Stimulated activated effector memory CD8-positive, alpha-beta T cell treated with anti-CD3 and anti-CD28 coated beads, Interleukin-12 subunit alpha, Interleukin-12 subunit beta, amount 100 ng/mL, for 72 hours (primary cell): ENCODE measurements at places on chromosomes 3 and 15.

- DNase-seq = no peak
These were observed 50.4 kb downstream of the DNASE1L3 start for GRCh38 chr3:58160399-58160798.

DNA sequence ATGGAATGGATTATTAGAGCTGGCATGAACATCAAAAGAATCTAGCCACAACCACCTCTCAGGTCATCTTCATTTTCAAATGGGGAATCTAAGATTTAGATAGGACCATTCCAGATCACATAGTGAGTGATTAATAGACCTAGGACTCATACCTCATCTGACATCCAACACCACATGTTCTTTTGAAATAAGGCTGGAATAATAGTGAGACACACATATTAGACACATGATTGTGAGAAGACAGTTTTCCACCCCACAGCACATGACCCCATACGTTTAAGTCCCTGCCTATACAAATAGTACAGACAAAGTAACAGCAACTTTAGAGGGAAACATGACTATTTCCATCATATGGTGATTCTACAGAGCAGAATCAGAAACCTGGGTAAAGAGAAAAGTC, 344.7 kb upstream of the TPRG1 start:
- no peak for DNase-seq

DNA sequence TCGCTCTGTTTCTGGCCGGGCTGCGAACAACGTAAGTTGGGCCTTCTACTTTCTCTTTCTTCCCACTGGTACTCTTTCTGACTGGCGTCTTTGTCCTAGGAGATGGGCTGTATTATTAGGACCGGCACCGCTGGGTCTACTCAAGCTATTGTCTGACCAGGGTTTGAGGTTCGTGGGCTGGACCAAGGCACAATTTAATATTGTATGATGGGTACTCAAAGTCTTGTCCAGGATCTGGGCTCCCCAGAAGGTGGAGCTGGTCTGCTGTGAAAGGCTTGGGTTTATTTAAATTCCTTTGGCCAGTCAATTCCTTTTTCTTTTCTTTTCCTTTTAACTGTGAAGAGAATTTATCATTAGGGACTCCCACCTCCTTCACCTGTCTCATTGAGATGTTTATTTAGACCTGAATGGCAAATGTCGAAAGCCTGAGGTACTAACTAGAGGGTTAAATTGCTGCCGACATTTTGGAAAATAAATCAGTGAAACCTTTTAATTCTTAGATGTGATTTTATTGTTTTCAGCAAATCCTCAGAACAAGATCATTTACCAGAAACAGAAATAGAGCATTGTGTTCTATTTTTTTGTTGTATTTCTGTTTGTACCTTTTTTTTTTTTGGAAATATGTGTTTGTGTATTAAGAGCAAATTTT, 410 bp downstream of the LRRC49 start:
- no peak for DNase-seq

- DNase-seq = no peak
These were observed 25.6 kb downstream of the TIGIT start for GRCh38 chr3:114319453-114319852.

DNA sequence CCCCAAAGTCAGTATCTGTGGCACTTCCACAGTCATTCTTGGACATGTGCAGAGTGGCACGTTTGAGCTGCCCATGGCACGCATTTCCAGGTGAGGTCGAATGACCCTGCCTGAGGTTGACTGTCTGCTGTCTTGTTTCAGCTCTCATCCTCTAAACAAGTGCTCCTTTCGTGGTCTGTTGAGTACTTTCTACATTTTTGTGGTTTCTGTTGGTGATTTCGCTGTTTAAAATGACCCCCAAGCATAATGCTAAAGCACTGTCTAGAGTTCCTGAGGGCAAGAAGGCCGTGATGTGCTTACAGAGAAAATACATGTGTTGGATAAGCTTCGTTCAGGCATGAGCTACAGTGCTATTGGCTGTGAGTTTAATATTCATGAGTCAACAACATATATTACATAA, 40.0 kb upstream of the SAMMSON start:
- DNase-seq = no peak

DNA sequence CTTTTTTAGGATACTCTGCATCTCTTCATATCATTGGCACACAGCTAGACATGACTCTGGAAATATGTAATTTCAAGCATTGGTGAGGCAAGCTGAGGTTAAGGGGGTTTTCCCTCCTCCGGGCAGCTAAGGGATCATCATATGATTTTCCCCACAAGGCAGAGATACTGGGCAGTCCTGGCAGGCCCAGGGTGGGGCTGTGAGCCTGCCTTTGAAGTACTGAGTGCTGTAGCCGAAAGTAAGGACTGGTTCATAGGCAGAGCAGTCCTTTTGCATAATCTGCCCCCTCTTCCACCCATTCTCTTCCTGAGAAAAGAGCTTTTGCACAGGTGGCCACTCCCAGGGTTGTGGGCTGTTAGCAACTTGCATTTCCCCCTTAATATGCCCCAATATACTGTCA, 168.8 kb upstream of the MANF start:
- DNase-seq = no peak

DNA sequence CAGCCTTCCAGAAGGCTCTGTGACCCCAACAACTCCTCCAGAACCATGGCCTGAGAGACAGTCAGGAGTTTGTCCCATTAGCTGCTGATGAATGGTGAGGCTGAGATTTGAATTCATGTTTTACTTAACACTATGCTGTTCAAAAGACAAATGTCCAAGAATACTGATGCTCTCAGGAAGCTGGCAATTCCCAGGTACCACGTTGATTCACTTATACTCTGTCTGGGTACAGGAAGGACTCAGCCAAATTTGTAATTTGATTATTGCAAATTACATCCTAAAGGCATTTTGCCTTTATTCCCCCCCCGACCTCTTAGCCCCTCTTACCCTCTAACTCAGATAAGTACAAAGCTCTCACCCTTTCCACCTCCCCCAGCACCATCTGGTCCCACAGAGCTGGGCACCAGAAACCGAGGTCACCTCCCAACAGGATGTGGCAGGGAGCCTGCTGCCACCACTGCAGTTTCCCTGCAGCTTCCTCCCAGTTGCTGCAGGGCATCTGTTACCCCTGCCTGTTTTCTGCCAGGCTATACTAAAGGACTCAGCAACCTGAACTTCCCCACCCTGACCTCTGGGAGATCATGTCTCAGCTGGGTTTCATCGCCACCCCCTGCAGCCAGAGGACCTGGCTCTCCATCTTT, 33.6 kb downstream of the EAF1 start:
- no peak for DNase-seq

- DNase-seq = no peak
These were observed 204.1 kb downstream of the CNTN3 start for GRCh38 chr3:74410276-74410941.

DNA sequence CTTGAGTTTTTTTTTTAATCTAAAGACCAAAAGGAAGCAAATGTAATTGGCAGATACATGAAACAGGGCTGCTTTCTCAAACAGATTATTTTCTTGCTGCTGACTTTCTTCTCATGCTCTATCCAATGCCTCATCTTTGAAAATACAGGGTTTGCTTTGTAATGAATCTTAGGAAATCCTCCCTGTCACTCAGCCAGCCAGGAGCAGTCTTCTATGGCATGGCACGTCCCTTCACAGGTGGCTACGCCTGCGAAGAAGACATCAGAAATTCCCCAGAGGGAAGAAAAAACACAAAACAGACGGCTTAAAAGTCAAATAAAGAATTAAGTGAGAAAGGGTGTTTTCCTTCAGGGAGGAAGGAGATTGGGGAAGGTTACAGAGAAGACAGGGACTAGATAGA, 242.5 kb downstream of the IGSF11 start:
- DNase-seq = no peak

- no peak for DNase-seq
These were observed 26.1 kb upstream of the MANF start for GRCh38 chr3:51358981-51359380.

- DNase-seq = no peak
These were observed 782.9 kb upstream of the GOLIM4 start for GRCh38 chr3:168878655-168879054.

DNA sequence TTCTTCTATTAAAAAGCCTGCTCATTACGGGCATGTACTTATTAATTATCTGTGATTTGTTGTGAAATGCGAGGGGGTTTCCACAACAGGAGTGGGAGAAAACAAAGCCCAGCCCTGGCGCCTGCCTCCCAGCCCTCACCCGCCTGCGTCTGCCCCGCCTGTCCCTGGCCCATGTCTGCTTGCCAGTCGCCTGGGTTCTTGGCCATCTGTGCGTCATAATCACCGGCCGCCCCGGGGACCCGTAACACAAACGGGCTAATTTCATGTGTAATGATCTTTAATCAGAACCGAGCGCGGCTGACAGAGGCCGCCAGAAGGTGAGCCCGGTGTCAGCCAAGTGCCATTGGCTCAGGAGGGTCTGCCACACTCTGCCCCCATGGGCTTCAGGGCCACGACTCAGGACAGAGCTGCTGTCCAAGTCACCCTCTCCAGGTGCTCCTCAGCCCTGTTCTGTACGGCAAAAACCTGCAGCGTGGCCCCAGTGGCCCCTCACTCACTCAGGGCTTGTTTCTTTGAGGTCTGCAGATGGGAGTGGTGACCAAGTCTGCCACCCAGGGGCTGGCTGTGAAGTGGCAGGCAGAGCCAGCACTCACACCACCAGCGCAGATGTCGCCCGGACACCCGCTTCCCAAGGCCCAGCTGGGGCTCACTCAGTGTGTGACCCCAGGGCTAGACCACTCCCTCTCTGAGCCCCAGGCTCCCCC, 28.8 kb upstream of the TMEM115 start:
- no peak for DNase-seq

DNA sequence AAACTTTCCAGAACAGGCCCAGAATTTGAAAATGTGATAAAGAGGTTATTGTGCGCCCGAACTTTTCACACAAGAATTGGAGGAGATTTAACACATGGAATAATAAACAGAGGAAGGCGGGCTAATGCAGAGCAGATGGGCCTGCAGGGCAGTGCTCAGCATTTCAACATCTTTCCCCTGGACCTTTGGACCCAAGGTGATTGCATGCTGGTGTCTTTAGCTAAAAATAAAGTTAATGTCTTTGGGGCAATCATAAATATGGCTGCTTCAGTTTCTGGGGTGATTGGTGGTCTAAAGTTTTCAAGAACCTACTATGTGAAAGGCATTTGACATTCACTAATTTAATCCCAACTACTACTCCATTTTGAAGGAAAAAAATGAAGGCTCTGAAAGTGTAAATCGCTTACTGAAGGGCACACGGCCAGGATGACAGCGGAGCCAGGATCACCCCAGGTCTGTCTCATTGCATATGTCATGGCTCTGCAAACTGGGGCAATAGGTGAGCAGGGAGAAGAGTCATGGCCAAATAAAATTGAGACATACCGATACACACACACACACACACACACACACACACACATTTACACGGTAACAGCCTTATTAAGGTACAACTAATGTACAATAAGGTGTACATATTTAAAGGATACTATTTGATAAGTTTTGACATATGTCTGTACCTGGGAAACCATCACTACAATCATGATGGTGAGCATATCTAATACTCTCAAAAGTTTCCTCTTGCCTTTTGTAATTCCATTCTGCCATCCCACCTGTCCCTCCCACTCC, 243.1 kb upstream of the LRRFIP2 start:
- DNase-seq = no peak

- DNase-seq = no peak
These were observed 58.0 kb downstream of the GABRG3 start for GRCh38 chr15:27028858-27029477.

DNA sequence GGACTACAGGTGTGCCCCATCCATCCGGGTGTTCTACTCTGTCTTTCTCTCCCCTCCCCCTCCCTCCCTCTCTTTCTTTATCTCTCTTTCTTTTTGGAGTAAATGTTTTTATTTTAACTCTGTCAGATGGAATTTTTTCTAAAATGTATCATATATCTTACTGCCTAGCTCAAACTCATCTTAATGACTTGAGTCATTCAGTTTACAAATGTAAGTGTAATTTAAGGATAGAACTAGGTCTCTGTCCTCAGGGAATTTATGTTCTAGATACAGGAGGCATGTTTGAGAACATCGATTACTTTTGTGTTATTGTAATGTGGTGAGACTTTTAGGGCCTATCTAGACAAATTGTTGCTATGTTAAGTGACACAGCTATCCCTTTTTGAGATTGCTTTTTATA, 3.5 kb downstream of the TBC1D23 start:
- DNase-seq = no peak

DNA sequence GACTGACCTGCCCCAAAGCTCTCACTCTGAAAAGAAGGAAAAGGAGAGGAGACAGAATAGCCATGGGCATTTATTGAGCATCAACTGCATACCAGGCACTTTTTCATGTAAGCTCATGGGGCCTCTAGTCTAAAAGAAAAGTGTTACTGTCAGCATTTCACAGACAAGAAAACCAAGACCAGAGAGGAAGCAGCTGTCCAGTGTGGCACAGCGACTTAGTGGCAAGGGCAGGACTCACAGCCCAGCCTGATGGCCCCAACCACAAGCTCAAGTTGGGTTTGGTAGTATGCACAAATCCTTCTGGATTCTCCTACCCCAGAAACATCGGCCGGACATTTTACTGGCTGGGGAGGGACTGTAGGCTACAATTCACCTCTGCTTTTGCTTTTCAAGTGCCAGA, 5.8 kb downstream of the EFCC1 start:
- no peak for DNase-seq

GRCh38 chr3:179182902-179183301, 34.7 kb downstream of the PIK3CA start:
- no peak for DNase-seq

DNA sequence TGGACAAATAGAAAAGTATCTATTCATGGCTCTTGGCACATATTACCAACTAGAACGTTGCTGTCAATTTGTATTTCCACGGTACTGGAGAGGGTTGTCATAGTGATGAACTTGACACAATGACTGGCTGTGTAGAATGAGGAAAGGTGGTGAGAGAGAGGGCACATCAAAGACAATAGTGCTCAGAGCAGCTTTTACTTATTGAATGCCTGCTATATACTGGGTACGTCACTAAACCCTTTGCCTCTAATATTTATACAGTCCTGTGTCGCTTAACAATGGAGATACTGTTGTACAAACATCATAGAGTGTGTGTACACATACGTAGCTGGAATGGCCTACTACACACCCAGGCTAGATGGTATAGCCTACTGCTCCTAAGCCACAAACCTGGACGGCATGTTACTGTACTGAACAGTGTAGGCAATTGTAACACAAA, 8.3 kb downstream of the TMPRSS7 start:
- DNase-seq = no peak

DNA sequence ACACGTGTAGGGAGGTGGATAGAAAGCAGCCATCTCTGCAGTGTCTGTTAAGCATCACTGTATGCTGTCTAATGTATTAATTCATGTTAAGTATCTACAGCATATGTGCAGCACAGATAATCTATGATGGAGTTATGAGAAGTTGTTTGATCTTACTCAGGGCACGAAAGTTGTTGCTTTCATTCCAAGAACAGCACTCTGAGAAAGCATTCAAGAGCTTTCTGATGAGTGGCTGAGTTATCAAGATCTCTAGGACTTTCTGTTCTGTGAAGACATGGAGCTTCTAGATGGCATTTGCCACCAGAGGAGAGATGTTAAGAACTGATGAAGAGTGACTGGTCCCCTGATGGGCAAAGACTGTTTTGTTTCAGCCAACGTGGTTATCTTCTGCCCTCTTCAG, 22.6 kb upstream of the TPRG1 start:
- DNase-seq = no peak
